Central memory CD4-positive, alpha-beta T cell (primary cell): ENCODE measurements at places on chromosomes 5 and 9.

DNA sequence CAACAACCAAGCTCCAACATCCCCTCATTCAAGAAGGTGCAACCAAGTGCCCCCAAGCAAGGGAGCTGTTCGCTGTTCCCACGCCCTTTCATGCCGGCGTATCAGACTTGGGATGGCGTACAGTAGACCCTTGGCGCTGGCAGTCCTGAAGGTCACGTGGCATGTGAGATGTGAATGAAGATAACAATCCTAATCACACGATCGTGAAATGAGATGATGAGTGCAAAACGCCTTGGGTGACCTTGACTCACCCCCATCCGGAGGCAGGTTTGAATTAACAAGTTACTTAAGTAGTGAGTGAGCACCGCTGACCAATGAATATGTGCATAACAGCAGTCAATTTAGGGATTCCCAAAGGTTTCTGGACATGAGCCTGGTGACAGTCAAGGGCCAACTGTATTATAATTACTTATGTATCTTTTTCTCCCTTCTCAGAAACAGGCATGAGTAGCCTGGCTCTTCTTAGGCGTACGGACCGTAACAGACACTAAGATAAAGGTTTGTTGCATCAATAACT is 150.2 kb downstream of the TTLL11 start:
- DNase-seq, result no peak

DNA sequence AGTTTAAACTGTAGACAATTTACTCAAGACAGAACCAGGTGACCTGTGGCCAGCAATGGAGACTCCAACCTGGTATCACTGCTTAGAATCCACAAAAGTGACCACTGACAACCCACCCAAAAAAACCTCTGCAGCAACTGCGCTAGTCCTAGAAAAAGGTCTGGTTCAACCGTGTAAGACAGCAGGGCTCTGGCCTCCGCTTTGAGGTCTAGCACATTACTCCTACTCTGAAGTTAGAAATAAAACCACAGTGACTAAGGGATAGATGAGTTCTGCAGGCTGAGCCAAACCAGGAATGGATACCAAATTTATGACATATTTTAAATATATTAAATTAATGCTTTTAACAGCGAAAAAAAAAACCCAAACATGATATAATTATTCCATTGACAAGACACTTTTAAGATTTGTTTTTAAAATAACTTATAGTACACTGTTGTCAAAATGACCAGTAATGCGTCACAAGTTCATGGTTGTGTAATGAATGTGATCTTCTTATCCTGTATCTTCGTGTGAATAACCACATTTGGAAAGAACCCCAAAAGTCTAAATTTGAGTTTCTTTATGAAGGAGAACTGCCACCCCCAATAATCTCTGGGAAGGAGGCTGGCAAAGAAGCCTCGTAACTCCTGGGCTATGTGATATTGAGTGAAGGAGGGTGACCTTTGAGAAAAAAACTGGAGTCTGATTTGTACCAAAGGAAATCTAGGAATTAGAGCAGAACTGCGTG is 101.9 kb upstream of the SLC44A1 start:
- DNase-seq, result no peak

DNA sequence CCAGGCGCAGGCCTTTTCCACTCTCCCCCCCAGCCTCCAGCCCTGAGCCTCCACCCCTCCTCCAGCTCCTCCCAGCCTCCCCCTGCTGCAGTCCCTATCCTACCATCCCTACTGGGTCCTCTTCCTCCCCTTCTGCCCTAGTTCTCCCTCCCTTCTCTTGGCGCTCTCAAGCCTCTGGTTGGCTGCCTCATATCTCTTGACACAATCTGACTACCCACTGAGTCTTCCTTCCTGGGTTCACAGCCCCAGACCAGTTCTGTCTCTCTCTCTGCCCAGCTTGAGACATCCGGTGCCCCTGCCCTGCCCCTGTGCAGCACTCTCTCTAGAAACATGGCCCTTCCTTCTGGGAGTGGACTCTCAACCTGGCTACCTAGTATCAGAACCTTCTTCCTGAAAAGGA is 76.2 kb downstream of the TSPAN17 start:
- no peak for DNase-seq

- DNase-seq, result no peak
Observed at GRCh38 chr5:110899566-110900412, 161.0 kb downstream of the SLC25A46 start.

- DNase-seq, result no peak
Observed at GRCh38 chr5:9059920-9060691, 485.8 kb downstream of the SEMA5A start.

DNA sequence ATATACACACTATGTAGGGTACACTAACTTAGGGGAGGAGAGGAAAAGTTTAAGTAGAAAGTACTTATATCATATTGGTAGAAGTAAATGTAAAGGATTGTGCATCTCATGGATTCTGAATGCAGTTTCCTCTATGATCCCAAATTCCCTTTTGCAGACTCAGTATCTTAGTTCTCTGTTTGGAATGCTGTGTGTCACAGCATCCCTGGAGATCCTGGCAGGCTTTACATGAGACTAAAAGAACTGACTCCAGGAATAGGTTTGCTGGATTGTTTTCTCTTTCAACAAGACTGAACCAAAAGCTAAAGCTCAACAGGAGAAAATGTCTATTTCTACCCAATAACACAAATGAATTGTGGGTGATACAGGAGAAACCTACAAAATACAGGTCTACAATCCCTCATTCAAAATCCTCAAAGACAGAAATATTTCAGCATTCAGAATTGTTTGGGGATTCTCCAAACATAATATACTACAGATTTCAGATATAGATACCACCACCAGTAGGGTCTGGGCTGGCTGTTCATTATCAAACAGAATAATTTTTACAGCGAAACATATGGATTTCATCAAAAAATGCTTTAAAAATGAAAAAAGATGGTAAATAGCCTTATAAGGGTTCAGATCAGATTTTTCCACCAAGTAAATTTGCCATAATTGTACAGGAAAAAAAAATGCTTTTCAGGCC is 324.7 kb upstream of the GRAMD2B start:
- DNase-seq, result no peak

GRCh38 chr9:107620236-107620635 is 130.7 kb upstream of the KLF4 start:
- DNase-seq, result no peak

GRCh38 chr5:41636605-41637004 is 126.2 kb upstream of the PLCXD3 start:
- no peak for DNase-seq

GRCh38 chr5:93154535-93154934 is 426.5 kb downstream of the NR2F1-AS1 start:
- DNase-seq, result no peak

DNA sequence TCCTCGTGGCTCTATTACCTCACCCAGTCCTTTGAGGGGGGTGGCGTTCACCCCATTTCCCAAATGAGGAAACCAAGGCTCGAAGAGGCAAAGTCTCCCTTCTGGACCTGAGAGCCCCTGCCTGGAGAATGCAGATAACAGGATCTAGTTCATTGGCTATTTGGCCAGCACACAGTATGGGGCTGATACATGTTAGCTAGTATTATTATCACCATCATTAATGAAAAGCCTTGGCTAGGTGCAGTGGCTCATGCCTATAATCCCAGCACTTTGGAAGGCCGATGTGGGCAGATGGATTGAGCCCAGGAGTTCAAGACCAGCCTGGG is 4.3 kb downstream of the SH3GLB2 start:
- no peak for DNase-seq

GRCh38 chr9:14221119-14221518 is 92.8 kb downstream of the NFIB start:
- DNase-seq, result no peak

- peak; percentile 84 for DNase-seq
Observed at GRCh38 chr5:1799602-1800471, at the start of gene MRPL36. Gene MRPL36 (minus strand): TSS chr5:1799837. CDS start chr5:1798935, 902 bp downstream.

GRCh38 chr9:13603921-13604320 is 324.4 kb upstream of the MPDZ start:
- no peak for DNase-seq

DNA sequence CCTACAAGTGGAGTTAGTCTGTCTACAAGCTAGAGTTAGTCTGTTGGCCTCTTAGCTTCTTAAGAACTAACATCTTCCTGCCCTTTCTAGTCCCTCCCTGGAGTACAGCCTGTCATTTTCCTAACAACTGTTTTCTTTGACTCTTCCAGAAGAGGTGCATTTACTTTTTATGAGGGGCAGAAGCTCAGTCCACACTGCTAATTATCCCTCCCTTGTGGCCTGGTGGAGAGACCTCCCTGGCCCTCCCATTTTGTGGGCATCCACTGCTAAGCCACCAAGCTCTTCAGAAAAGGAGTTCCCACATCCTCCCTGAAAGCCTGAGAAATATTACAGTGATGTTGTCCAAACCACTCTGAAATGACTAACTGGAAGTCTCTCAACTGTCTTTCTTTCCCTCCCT is 8.0 kb downstream of the MAP1B start:
- no peak for DNase-seq

- DNase-seq, result no peak
Observed at GRCh38 chr5:10885026-10885425, 124.0 kb upstream of the DAP start.

DNA sequence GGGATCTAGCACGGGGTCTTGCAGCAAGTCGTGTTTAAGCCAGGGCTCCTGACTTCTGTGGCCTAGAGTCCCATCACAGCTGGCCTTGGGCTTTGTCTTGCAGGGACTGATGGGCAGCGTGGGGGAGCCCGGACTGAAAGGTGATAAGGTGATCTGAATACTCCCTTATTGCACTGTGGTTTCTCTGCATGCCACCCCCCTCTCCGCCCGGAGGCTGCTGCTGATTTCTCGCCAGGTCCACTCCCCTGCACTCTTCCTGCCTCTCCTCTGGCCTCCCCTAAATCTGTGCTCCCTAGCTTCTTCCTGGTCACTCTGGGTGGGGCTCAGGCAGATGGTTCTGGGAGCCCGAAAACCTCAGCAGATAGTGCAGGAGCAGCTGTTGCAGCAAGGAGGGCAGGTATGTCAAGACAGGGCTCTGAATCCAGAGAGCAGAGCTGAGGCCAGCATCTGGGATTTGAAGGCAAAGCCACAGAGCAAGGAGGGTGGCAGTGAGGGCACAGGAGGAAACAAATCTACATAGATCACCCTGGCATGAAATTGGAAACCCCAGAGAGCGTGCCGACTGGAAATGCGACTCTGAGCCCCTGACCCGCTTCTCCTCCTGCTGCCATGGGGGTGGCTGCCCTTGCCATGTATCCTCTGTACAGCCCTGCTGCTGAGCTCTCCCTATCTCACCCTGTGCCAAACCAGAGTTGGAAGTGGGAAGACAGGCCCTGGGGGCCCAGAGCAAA is 76.5 kb downstream of the COL27A1 start:
- DNase-seq, result no peak
